H9 (cell line): ENCODE measurements at places on chromosomes 4 and X.

- no peak for DNase-seq
Observed at GRCh38 chr4:118225511-118225910, 127.3 kb downstream of the PRSS12 start.

DNA sequence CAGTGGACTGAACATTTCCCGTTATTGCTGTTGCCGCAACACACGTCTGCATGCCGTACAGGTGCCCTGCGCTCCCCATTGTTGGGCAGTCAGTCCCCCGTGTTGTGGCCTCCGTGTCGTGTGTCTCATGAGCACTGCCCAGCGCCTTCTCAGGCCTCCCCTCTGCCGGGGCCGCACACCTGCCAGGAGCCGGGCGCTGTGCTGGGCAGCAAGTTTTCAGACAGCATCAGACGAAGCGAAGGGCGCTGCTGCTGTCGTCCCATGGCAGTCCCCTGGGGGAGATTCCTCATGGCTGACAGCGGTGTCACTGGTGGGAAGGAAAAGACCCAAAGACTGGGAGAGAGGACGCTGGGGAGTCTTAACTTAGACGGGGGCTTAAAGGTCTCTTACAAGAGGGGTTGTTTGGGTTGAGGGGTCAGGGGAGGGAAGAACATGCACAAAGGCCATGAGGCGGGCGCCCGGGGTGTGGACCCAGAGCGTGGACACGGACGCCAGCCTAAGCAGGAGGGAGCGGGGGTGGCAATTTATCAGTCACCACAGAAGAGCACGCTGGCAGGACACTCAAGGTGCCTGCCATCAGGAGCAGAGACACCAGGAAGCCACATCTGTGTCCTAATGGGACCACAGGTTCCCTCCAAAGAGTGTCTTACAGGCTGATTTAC lies 47.3 kb downstream of the RGS12 start:
- DNase-seq, result no peak

- peak; percentile 79 for DNase-seq
Observed at GRCh38 chrX:108439426-108439942, at the start of gene COL4A5. COL4A5 (plus strand) TSS chrX:108439838; CDS start chrX:108440126, 288 bp downstream.

DNA sequence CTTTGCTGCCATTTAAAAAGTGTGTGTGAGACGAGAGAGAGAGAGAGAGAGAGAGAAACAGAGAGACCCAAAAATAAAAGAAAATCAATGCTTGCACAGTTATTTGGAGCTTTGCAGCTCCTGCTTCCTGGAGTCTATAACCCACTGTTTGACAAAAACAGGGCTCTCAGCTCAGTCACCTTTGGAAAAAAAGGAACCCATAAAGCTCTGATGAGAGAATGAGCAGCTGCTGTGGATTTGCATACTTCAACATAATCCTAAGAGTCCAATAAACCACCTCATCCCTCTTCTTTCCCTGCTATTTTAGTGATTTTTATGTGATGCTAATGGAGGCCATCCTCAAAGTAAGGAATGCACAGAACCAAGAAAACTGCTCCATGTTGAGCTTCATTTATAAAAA lies 50.3 kb downstream of the USP26 start:
- no peak for DNase-seq

- no peak for DNase-seq
Observed at GRCh38 chrX:8083286-8083685, 87.8 kb downstream of the VCX2 start.

GRCh38 chrX:72399816-72400215 lies 94.1 kb upstream of the CITED1 start:
- DNase-seq, result no peak

GRCh38 chr4:127506283-127506682 lies 126.5 kb upstream of the INTU start:
- DNase-seq, result no peak
